ENCODE measurements at places on chromosomes 2 and 18.

- no peak for DNase-seq
These were observed 200.0 kb downstream of the GBX2 start for GRCh38 chr2:235968155-235968554.

DNA sequence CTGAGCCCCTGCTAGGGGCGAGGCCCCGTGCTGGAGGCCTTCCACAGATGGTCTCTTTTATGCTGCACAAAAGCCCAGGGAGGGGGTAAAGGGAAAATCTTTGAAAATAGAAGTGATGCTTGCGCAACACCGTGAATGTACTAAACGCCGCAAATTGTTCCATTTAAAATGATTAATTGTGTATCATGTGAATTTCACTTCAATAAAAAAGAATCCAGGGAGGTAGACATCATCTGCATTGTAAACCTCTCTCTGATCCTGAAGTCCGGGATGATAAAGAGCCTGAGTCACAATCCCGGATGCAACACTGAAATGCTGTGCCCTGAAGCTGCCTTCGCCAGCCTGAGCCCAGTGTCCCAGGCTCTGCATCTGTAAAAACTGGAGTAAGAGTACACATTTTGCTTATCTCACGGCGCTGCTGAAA lies 107.7 kb upstream of the PPP1CB start:
- DNase-seq = no peak

- DNase-seq = no peak
These were observed 38.0 kb upstream of the HPCAL1 start for GRCh38 chr2:10264506-10265328.

DNA sequence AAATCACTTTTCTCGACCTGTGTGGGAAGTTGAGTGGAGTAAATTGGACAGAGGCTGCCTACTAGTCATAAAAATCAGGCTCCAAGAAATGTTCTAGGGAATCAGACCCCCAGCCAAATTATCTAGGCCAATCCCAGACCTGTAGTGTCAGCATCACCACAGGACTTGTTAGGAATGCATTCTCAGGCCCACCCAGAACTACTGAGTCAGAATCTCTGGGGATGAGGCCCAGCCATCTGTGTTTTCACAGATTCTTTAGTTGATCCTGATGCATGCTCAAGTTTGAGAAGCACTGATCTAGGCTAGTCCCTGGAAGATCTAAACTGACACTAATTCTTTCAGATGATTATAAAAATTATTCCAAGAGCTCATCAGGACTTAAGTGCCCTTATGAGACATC lies 434.0 kb upstream of the MEIS1 start:
- DNase-seq = no peak

DNA sequence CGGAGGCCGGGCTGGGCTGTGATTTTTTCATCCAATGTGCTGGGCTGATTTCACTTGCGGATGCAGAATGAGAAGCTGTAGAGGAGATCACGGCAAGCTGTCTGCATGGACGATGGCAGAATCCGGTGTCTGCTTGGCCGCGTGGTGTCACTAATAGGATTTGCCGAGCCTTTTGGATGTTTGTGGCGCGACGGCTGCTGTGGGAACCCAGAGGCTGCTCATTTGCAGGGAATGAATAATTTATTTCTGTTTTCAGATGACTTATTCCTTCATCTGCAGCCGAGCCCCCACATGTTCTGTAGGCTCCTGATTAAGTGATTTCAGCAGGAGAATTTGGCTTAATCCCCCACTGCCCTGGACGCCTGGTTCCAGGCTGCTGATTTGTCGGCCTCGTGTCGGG lies 62.6 kb downstream of the ODC1 start:
- no peak for DNase-seq

DNA sequence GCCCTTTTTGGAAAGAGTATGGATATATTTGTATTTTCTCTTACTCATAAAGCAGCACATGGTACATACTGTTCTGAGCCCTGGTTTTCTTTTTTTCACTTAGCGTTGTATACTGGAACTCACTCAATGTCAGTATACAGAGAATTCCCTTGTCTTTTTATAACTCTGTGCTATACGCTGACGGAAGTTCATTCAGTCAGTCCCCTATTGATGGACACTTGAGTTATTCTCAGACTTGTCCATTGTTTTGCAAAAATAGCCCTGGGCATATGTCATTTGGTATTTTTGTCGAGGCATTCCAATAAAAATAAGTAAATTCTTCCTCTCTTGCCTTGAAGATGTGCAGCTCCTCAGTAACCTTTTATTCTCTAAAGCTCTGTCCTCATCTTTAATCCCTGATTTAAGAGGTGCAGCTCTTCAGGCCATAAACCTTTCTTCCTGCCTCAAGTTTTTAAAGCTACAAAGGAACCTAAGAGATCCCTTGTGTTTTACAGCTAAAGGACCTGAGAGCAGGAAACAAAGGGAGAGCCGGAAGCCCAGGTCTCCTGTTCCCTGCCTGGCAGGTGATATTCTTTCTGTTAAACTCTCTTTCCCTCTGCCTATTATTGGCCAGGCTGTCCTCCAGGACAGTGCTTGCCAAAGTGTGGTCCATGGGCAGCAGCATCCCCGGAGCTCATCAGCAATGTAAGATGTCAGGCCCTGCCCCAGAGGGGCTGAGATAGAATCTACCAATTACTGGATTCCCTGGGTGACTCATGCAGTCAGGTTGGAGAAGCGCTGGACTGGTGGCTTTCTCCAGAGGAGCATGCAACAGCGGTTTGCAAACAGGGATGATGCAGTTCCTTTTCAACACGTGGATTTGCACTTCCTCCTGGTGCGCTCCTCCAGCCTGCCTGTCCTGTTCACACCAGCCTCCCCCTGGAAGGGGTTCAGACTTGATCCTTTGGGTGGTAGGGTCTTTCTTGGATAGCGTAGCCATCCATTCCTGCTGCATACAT lies 158.0 kb downstream of the NEDD4L start:
- no peak for DNase-seq

- no peak for DNase-seq
These were observed 53.5 kb downstream of the DARS1 start for GRCh38 chr2:135931776-135932443.

GRCh38 chr2:88597168-88597567 lies 30.1 kb downstream of the EIF2AK3 start:
- DNase-seq = no peak

Data from activated CD4-positive, alpha-beta T cell treated with anti-CD3 and anti-CD28 coated beads for 36 hours (primary cell).